ENCODE measurements at places on chromosomes 2 and 18.

DNA sequence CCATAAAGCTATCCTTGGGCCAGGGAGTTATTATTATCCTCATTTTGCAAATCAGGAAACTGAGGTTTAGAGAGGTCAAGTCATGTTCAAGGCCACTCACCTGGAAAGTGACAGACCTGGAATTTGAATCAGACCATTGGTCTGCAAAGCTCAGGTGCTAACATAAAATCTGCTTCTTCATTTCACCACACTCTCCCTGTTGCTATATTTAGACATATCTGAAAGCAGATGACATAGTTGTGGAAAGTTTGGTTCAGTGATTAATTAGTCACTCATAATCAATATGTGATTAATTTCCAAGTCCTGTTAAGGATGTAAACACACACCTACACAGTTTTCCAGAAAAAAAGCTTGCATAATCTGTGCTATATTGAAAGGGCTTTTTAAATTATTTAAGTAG is 57.4 kb downstream of the LINC00305 start:
- DNase-seq = no peak

GRCh38 chr2:168312036-168312822 is 64.8 kb upstream of the STK39 start:
- no peak for DNase-seq

DNA sequence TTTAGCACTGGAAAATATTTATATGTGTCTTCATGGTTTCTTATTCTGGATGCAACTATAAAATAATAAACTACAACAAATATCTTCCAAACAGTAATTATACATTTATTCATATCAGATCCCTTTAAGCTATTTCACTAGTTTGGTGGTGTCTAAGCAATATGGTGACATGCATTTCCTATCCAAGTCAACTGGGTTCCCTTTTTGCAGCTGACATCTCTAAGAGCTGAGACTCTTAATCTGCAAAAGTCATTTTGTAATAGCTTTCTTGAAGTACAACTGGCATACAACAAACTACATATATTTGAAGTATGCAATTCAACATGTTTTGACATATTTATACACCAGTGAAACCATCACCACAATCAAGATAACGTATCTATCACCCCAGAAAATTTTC is 59.9 kb upstream of the SLC1A4 start:
- DNase-seq = no peak

GRCh38 chr2:200161458-200161857 is 145.0 kb upstream of the SPATS2L start:
- DNase-seq = no peak

GRCh38 chr2:7111626-7112025 is 194.4 kb downstream of the RNF144A start:
- DNase-seq = no peak
